ENCODE measurements at places on chromosomes 2 and 18.
A peak's percentile ranks its signal among the peaks of the same experiment; 100 is the strongest.

DNA sequence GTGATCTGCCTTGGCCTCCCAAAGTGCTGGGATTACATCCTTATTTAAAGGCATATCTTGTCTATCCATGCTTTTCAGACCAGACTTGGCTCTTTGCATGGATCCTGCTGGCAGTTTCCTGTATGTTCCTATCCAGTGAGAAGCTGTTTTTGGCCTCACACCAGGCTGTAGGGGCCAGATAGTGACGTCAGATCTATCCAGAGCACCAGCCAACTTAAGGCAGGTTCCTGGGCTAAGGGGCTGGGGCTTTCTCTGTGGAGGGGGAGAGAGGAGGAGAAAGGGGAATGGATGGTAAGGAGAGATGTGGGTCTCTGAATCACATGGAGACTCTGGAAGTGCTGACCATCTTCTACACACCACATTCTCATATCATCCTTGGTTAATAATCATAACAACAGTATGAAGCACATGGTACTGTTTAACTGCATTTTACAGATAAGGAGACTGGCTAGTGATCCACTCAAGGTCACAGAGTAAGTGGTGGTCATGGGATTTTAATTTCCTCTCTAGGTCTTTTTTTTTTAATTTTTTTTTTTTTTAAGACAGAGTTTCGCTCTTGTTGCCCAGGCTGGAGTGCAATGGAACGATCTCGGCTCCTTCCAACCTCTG is 2.0 kb upstream of the FAM117B start:
- no peak for DNase-seq

DNA sequence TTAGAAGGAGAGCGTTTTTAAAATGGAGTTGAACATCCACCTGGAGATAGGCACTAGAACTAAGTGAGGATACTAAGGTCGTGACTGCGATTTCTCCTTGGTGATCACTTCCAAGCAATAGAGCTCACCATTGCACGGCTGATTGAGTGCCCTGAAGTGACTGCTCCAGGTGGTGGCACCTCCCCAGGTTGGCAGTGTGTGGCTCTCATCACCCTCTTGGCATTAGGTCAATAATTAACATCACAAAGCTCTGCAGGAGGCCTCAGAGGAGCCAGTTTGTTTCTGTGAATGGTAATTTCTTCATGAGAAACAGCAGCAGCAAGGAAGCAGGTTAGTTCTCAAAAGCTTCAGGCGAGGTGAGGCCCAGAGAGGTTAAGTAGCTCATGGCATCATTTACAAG is 259.6 kb downstream of the CLIP4 start:
- DNase-seq, result no peak

DNA sequence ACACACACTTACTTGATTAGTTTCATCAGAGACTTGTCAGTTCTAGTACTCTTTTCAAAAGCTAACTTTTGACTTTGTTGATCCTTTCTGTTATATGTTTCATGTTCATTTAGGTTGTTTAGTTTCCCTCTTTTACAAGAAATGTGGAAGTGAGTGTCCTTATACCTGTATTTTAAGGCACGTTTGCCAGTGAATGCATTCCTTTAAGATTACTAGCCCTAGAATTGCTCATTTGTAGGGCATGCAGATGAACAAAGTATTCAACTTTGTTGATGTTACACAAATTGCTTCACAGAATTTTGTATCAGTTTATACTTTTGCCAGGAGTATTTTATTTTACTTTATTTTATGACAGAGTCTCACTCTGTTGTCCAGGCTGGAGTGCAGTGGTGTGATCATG is 6.3 kb downstream of the IL1RL2 start:
- no peak for DNase-seq

DNA sequence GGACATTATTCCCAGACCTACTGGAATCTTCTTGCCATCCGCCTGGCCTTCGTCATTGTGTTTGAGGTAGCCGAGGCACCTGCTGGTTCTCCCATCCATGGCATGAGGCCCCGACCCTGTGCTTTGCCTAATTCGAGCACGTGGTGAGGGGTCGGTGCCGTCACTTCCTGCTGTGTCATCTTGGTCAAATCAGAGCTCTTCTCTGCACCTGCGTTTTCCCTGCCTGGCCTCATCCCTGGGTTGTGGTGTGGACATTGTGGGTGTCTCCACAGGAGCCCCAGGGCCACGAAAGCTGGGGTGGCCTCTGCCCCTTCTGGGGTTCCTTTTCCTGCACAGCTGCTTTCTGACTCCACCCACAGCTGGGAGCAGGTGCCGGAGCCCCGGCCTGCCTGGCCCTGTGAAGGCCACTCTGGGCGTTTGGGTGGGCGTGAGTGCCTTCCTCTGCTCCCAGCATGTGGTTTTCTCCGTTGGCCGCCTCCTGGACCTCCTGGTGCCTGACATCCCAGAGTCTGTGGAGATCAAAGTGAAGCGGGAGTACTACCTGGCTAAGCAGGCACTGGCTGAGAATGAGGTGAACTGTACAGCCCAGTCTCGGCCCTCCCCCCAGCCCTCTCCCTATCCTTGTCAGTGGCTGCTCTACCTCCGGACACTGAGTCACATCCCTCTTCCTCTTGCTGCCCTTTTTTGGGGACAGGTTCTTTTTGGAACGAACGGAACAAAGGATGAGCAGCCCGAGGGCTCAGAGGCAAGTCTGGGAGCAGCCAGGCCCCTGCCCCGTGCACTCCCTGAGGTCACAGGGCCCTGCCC is 34.9 kb downstream of the ANO7 start:
- no peak for DNase-seq

DNA sequence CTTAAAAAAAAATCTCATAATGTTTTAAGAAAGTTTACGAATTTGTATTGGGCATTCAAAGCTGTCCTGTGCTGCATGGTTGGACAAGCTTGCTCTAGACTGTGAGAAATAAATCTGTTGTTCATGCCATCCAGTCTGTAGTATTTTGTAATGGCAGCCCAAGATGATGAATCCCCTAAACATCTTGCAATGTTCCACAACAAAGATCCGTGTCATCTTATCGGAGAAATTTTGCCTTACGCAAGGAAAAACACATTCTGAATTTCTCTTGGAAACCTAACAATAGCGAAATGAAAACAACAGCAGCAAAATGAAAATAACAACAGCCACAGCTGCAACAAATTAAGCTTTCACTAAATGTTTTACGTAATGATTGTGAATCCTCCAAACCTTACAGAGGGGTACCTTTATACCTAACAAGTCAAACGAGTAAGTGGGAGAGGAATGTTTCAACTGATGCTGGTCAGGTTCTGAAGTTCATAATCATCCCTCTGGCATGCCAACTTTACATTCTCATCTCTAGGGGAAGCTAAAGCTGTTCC is 76.1 kb upstream of the RNU4ATAC start:
- no peak for DNase-seq

DNA sequence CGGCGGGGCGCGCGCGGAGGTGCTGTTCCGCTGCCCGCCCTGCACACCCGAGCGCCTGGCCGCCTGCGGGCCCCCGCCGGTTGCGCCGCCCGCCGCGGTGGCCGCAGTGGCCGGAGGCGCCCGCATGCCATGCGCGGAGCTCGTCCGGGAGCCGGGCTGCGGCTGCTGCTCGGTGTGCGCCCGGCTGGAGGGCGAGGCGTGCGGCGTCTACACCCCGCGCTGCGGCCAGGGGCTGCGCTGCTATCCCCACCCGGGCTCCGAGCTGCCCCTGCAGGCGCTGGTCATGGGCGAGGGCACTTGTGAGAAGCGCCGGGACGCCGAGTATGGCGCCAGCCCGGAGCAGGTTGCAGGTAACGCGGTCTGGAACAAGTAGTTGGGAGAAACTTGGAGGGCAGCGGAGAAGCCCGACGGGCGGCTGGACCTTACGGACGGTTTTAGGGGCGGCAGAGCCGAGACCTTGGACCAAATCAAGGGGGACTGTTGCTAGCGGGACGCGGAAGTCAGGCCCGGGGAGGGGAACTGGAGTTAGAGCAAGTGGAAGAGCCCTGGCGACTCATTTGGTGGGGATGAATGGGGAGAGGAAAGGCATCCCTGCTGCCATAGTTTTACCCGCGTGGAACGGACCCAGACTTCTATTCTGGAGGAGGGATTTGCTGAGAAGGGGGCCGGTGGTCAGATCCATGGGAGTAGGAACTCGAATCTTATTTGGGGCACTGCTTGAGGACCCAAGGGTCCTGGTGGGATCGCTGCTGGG is 573 bp downstream of the IGFBP2 start:
- no peak for DNase-seq

GRCh38 chr2:232261776-232262175 is 116.8 kb upstream of the ALPP start:
- no peak for DNase-seq

- no peak for DNase-seq
Observed at GRCh38 chr2:12847694-12848575, 131.2 kb downstream of the TRIB2 start.

DNA sequence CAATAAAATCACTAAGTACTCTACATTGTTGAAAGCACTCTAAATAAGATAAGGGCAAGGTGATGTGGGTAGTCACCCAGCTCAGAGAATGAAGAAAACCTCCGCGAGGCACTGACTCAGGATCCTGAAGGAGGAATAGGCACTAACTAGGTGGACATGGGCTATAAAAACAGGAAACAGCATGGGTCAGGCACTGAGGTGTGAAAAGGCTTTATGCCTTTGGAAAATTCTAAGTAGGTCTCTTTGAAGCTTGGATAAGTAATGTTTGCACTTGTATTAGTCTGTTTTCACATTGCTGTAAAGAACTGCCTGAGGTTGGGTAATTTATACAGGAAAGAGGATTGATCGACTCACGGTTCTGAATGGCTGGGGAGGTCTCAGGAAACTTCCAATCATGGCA is 161.6 kb downstream of the EPHA4 start:
- no peak for DNase-seq

- peak; percentile 32 for DNase-seq
Observed at GRCh38 chr2:219119422-219120043, 41.1 kb downstream of the NHEJ1 start.

DNA sequence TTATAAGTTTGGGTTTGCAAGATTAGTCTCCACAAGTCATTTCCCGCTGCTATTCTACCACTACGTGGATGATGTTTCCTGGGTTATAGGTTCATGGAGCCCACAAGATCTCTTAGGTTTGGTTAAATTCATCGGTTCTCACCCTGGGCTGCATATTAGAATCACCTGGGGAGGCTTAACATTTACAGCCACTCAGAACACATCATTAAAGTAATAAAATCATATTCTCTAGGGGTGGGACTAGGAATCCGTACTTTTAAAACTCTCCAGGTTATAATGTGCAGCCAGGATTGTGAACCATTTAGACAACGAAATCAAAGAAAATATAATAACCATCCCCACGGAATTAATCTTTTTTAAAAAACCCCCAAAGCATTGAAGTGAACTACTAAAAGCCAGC is 167.7 kb downstream of the ACTR3 start:
- no peak for DNase-seq

- no peak for DNase-seq
Observed at GRCh38 chr2:28578774-28579173, 82.9 kb downstream of the PLB1 start.

- DNase-seq, result peak; percentile 17
Observed at GRCh38 chr2:126661702-126662500, 5.9 kb downstream of the GYPC start.

- DNase-seq, result no peak
Observed at GRCh38 chr2:65395621-65396347, 36.6 kb downstream of the SPRED2 start.

DNA sequence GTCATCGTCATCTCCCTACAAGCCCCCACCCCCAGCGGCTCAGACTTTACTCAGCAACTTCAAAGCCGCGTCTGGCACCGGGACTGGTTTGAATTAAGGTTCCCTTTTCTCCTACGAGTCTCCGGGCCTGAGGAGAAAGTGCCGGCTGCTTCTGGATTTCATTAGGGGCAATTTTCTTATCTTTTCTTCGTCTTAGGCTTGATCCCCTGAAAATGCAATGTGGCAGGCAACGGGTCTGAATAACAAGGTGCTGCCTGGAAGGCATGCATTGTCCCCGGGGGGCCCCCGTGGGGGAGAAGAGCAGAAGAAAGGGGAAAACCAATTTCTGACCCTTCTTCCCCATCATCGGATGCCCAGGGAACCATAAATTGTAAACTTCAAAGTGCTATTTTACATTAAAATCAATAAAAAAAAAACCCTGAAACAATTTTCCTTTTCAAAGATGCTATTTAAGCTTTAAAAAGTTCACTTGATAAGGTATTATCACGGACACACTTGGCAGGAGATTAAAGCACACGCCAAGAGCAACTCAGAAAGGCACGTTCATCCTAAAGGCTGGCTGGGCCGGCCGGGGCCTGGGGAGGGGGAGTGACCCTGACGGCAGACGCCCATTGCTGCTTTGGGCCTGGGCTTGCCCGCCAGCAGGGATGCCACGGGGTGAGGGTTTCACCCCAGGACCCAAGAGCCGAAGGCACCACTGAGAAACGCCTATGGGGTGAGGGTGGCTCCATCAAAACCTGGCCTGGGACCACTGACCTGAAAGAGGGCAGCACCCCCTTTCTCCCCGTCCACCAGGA is 230.4 kb downstream of the TWIST2 start:
- no peak for DNase-seq

- peak; percentile 67 for DNase-seq
Observed at GRCh38 chr18:50967714-50968661, at the start of gene ELAC1. ELAC1 (plus strand) TSS chr18:50968040; CDS start chr18:50974405, 6,365 bp downstream.

DNA sequence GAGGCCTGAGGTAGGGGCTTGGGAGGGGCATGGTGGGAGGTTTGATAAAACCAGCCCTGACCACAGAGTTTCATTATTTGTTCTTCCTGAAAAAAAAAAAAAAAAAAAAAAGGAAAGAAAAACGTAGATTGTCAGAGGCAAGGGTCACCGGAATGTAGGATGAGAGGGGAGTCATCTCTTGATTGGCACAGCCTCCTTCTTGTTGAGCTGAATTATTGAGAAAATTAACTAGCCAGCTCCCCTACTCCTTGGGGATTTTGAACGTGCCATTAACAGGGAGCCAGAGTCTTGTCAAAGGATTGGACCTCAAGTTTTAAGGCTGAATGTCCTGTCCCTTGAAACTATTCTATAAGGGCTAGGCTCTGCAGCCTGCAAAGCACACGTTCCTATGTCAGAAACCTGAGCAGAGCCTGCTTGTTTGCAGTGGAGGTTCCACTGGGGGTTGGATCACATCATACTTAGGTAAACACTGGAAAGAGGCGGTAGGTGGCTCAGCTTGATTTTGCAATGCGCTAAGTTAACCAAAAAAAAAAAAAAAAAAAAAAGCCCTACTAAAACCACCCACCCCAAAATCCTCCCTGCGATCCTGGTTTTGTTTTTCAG is 2.3 kb downstream of the INHBB start:
- no peak for DNase-seq

DNA sequence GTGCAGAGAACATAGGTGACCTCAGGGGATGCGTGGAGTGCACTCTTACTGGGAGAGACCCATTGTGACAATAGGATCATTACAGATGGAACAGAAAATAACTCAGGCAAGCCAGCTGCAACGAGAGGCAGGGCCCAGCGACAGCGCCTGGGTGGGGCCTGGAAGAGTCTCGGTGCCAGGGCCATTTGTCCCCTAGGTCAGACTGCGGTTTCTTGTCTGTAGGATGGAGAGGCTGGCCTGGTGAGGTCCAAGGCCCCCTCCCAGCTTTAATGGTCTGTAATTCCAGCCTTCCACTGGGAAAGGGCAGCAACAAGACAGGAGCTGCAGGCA is 208.6 kb upstream of the APCDD1 start:
- no peak for DNase-seq

DNA sequence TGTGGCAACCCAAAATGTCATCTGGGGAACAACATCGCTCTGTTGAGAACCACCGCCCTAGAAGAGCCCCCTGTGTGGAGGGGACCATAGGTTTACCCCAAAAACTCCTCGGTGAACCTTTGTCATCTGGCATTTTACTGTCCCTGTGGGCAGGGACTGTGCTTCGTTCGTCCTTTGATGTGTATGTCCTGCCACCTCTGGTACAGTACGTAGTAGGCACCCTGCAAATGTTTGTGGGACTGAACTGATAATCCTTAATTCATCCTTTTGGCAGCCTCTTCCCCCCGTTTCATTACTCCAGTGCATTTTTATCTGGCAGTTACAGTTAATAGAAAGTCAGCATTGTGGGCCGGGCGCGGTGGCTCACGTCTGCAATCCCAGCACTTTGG is 728 bp downstream of the NAPG start:
- no peak for DNase-seq

Measured in CD14-positive monocyte (primary cell).